ENCODE measurements at places on chromosomes 2 and 18. TPM values are rescaled to one million over a fixed set of nuclear protein-coding genes. Genes with fewer than 3 reads are reported as not detected.
A peak's percentile ranks its signal among the peaks of the same experiment; 100 is the strongest.

The CIB4 gene
- total RNA-seq, result not detected

The BABAM2 gene
- 12.9 TPM for total RNA-seq

GRCh38 chr2:74924463-74925265, 33.8 kb upstream of the POLE4 start:
- no peak for DNase-seq

DNA sequence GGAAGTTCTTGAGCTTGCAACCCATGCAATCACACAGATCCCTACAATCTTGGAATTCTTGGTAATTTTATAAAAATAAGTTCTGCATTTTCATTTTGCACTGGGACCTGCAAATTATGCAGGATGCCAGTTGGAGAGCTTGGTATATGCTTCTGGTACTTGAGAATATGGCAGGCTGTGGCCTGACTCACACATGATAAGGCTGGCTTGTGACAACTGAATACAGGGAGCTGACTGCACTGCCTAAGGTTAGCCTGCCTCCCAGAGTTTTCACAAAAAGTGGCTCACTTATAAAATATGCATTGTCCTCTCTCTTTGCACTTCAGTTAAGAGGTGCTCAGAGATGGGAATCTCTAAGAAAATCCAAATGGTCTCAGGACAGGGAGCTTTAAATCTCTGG, 265.5 kb upstream of the KCNJ3 start:
- no peak for DNase-seq

DNA sequence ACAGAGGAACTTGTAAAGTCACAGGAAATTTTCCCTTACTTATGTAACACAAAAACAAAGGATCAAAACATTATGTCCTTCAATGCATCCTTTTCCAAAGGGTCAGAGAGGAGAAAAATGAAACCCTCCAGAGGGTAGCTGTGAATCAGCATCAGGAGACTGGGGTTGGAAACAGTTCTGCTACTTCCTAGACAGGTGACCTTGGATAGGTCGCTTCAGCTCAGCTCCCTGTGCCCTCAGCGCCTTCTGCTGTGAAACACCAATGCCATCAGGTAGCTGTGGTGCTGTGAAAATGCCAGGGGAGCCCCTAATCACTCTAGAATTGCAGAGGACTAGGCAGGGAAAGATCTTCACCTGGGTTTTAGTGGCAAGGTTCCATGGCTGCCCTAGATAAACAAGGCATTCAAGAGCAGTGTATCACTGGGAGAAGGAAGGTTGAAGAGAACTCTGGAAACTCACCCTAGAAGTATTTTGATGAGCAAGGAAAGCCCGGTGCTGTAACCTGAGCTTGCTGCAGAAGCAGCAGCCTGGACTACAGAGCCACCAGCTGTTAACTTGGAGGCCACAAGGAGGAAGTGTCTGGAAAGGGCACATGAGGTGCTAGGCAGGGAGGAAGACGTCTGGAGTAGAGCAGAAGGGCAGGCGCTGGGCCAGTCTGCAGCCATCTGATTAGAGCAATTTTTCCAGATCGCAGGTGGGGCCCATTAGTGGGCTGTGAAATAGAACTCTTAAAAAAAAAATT, 100.7 kb upstream of the MCFD2 start:
- peak; percentile 10 for DNase-seq

The CFAP65 gene
- total RNA-seq, result under 0.01 TPM

DNA sequence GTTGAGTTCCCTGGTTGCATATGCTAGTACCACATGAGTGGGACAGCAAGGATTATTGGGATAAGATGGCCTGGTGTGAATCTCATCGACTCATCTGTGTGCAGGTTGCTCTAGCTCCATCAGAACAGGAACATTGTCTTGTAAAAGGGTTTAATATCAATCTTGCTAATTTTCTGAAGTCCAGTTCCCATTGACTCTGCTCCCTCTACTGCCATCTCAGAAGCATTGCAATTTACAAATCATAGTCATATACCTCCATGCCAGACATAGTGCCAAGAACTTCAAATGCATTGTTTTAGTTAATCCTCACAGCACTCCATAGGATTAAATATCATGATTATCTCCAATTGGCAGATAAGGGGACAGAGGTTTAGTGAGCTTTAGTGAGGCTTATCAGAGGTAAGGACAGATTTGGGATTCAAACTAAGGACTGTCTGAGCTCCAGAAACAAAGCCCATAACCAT, 4.8 kb upstream of the STAT4 start:
- DNase-seq, result peak; percentile 15

The RTP5 gene
- total RNA-seq, result not detected

DNA sequence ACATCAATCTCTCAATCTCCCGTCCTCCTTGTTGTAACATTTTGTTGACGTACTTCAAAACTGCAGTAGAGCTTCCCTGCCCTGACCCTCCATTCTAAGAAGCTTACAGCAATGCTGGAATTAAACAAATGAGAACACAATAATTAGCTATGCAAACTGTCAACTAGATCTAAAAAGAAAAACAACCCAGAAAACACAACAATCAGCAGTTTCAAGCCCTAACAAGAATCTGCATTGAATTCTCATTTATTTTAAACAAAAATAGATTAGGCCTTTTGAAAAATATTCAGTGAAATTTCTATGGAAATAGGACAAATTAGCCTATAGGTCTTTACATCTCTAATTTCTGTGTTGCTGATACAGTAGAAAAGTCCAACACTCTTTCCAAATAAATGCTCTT, 807.0 kb upstream of the FSHR start:
- no peak for DNase-seq

The COBLL1 gene
- 4.4 TPM for total RNA-seq

- DNase-seq, result no peak
Measured at GRCh38 chr2:143968360-143968759, 551.6 kb downstream of the ZEB2 start.

DNA sequence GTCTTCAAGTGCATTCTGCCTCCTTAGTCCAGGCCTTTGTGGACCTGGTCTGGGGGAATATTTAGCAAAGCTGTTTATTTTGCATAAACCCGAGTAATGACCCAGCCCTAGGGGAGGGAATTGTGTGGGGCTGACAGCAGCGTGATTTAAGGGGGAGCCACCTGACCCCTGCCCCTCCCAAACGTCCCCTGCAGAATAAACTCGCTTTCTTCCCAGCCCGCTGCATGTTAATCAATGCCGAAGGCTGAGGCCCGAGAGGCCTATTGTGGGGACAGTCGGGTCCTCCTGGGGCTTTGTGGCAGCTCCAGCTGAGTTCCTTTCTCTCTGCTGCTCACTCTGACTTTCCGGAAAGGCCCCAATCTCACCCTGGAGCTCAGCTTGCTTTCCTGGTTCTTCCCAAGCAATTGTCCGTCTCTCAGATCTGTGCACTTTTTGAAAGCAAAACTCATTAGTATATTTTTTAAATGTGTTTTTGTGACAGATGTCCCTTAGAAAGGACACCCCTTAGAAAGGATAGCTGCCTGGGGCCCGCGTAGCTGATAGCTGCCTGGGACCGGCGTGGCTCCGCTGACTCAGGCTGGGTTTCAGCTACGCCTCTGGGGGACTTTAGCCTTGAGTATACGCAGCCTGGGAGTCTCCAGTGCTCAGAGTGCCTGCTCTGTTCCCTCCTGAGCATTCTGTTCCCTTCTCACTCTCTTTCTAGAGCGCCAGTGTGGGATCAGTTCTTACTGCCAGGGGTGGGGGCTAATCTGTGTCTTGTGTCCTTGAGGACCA, 158.3 kb downstream of the GLI2 start:
- DNase-seq, result no peak

The PGAP1 gene
- 10.4 TPM for total RNA-seq

- DNase-seq, result no peak
Measured at GRCh38 chr2:201631041-201631440, 12.3 kb downstream of the TMEM237 start.

DNA sequence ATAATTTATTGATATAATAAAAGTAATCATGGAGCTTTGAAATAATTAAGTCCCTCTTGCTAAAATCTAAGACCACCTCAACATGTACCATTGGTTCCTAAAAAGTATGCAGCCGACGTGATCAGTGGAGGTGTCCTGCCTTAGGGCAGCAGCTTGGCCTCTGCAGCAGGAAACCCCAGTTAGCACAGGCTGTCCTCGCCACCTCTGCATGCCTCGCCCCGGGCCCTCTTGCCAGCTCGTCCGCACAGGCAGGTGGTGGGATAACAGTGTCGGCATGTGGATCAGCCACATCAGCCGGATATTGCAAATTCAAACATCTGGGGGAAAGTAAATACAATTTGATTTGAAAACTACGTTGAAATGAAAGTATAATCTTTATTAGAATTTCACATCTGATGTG, 22.9 kb downstream of the COA5 start:
- DNase-seq, result no peak

DNA sequence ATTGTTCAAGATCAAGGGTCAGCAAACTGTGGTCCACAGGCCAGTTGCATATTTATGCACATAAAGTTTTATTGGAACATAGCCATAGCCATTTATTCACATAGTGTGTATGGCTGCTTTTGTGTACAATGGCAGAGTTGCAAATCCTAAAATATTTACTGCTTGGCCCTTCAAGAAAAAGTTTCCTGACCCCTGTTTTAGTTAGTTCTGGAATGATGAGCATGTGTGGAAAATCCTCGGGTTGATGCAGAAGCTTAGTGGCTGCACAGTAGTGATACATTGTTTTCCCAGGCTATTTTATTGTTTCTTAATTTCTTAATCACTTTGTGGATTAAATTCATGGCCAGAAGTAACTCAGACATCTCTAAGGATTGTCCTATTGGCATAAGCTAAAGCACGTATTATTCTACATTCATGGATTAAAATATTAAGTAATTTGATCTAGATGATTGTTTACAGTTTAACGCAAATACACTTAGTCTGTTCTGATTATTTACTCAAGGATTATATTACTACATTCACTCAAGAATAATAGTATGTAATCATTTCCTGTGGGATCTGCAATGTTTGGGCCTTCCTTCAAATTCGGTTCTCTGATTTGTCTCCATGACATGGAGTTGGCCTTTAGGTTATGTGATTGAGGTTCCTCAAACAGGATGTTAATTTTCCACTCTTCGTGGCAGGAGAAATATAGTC, 165.5 kb downstream of the TMEM247 start:
- no peak for DNase-seq

DNA sequence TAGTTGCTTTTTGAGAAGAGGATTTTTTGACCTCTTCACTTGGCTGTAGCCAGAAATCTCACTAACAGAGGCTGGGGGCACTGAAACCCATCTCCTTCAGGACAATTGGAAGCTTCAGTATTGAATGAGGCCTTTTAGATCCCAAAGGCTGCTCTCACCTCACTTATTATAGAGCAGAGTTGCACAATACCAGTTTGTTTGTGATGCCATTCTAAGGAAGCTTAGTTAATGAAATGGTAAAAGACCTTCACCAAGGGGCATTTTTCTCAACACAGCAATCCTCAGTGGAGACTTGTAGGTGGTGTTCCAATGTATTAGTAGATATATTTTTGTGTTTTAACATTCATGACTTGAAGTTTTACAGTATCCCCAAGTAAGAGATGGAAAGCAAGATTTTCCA, 71.0 kb upstream of the RFX8 start:
- DNase-seq, result no peak

The CYP1B1 gene
- 0.07 TPM for total RNA-seq
